ENCODE measurements at places on chromosomes 5 and 9.
A peak's percentile ranks its signal among the peaks of the same experiment; 100 is the strongest.

DNA sequence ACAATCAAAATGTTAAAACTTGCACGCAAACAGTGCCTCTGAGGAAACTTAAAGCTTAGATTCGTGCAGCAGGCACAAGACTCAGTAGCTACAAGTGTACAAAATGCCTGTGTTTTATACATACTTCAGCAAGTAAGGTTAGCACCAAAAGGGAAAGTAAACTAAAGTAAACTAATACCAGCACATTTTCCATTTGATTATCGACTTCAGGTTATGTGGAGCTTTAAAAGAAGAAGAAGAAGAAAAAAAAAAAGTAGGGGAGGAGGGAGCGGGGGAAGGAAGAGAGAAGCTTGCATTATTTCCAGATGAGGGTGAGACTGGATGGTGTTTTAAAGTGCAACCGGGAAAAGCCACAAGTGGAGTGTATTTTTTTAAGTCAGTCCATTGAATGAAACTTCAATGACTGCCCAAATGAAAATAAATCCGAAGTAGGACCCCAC lies 596 bp upstream of the ADAMTS6 start:
- H3K27me3 ChIP-seq: no peaks in the 10 kb centered on the region
- no peak for DNase-seq

- H3K4me3 ChIP-seq: no peak overlapping the region
- H3K4me1 ChIP-seq: no peaks in the 10 kb centered on the region
- no peaks in the 10 kb centered on the region for H3K36me3 ChIP-seq
These were observed 252.5 kb downstream of the FSTL4 start for GRCh38 chr5:133359861-133360260.

DNA sequence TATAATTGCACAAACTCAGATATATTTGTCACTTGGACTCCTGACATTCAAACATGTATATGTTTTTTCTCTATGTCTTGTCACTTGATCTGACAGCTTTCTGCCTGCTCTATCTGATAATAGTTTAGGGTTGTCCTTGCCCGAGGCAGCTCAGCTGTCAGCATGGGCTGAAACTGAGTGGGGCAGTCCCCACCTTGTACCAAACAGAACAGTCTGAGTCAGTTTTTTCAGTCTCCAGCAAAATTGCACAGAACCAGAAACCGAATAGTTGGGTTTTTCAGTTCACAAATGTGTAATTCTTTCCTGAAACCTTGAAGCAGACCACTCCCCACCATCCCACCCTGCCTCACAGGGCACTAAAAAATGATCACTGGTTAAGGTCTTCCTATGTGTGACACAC lies 9.5 kb upstream of the HAND1 start:
- H3K4me3 ChIP-seq: no peak overlapping the region
- DNase-seq: no peak
- H3K36me3 ChIP-seq: no peaks in the 10 kb centered on the region
- peaks cover 78% of the 10 kb centered on the region for H3K27me3 ChIP-seq
- H3K4me1 ChIP-seq: peaks cover 12% of the 10 kb centered on the region

- H3K36me3 ChIP-seq: no peaks in the 10 kb centered on the region
- no peaks in the 10 kb centered on the region for H3K27me3 ChIP-seq
- no peak for DNase-seq
- H3K4me1 ChIP-seq: no peaks in the 10 kb centered on the region
These were observed 155.4 kb upstream of the CLINT1 start for GRCh38 chr5:158014372-158014771.

DNA sequence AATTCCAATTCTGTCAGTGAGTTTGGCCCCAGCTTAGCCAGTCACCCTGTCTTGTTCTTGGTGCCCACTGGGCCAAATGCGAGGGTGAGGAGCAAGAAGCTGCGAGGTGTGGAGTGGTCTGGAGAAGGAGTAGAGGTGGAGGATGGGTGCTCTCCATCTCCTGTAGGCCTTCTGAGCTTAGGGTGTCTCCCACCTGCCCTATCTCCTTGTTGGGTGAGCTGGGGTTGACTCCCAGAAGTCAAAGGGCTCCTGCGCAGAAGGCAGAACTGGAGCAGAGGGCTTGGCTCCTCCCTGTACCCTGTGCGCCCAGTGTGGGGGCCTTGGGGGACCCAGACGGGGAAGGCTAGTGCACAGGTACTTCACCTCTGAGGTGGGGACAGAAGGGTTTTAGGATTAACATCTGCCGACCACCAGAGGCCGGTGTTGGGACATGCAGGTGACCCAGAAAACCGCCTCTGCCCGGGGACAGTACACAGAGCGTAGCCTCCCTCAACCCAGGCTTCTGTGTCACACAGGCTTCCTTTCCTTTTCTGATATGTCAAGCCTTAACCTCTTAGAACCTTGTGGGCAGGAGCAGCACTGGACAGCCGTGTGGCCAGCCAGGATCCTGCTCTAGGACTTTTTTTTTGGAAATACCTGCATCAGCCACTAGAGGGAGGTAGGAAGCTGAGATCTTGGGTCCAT lies 16.9 kb downstream of the IL5 start:
- H3K4me3 ChIP-seq: no peak overlapping the region
- H3K4me1 ChIP-seq: no peaks in the 10 kb centered on the region
- H3K27me3 ChIP-seq: no peaks in the 10 kb centered on the region
- no peak for DNase-seq

- H3K27ac ChIP-seq: no peak overlapping the region
- H3K4me1 ChIP-seq: no peaks in the 10 kb centered on the region
- H3K4me3 ChIP-seq: no peak overlapping the region
These were observed 167.7 kb downstream of the GRIA1 start for GRCh38 chr5:153658149-153658548.

- no peak overlapping the region for H3K27ac ChIP-seq
- no peaks in the 10 kb centered on the region for H3K27me3 ChIP-seq
- peaks cover 7% of the 10 kb centered on the region for H3K4me1 ChIP-seq
- no peak for DNase-seq
- no peak overlapping the region for H3K4me3 ChIP-seq
These were observed 1.5 kb upstream of the DEPDC1B start for GRCh38 chr5:60701321-60701968.

GRCh38 chr5:113163328-113163727 lies 186.7 kb downstream of the DCP2 start:
- no peaks in the 10 kb centered on the region for H3K36me3 ChIP-seq
- H3K4me1 ChIP-seq: peaks cover 4% of the 10 kb centered on the region
- peaks cover 2% of the 10 kb centered on the region for H3K27me3 ChIP-seq
- no peak for DNase-seq

- DNase-seq: no peak
- no peak overlapping the region for H3K27ac ChIP-seq
- no peaks in the 10 kb centered on the region for H3K4me1 ChIP-seq
- H3K36me3 ChIP-seq: no peaks in the 10 kb centered on the region
These were observed 247.4 kb upstream of the RASA1 start for GRCh38 chr5:87020099-87020934.

GRCh38 chr5:111685969-111686368 lies 71.0 kb downstream of the NREP start:
- H3K4me1 ChIP-seq: peaks cover 9% of the 10 kb centered on the region
- H3K4me3 ChIP-seq: no peak overlapping the region
- no peak overlapping the region for H3K27ac ChIP-seq
- no peak for DNase-seq

- H3K36me3 ChIP-seq: no peaks in the 10 kb centered on the region
- no peak overlapping the region for H3K27ac ChIP-seq
- no peaks in the 10 kb centered on the region for H3K27me3 ChIP-seq
- H3K4me3 ChIP-seq: peak overlapping the region; percentile 2
- DNase-seq: peak; percentile 61
- H3K4me1 ChIP-seq: peaks cover 22% of the 10 kb centered on the region
These were observed 95.1 kb downstream of the DAPK1 start for GRCh38 chr9:87592554-87593358.

- H3K27ac ChIP-seq: no peak overlapping the region
- H3K4me3 ChIP-seq: no peak overlapping the region
- H3K4me1 ChIP-seq: no peaks in the 10 kb centered on the region
- H3K36me3 ChIP-seq: peaks cover 4% of the 10 kb centered on the region
- H3K27me3 ChIP-seq: no peaks in the 10 kb centered on the region
These were observed 58.1 kb downstream of the NNT start for GRCh38 chr5:43661102-43661501.

GRCh38 chr9:116202219-116202912 lies 48.8 kb downstream of the PAPPA start:
- H3K36me3 ChIP-seq: no peaks in the 10 kb centered on the region
- no peak overlapping the region for H3K27ac ChIP-seq
- no peak for DNase-seq
- no peak overlapping the region for H3K4me3 ChIP-seq
- no peaks in the 10 kb centered on the region for H3K4me1 ChIP-seq

DNA sequence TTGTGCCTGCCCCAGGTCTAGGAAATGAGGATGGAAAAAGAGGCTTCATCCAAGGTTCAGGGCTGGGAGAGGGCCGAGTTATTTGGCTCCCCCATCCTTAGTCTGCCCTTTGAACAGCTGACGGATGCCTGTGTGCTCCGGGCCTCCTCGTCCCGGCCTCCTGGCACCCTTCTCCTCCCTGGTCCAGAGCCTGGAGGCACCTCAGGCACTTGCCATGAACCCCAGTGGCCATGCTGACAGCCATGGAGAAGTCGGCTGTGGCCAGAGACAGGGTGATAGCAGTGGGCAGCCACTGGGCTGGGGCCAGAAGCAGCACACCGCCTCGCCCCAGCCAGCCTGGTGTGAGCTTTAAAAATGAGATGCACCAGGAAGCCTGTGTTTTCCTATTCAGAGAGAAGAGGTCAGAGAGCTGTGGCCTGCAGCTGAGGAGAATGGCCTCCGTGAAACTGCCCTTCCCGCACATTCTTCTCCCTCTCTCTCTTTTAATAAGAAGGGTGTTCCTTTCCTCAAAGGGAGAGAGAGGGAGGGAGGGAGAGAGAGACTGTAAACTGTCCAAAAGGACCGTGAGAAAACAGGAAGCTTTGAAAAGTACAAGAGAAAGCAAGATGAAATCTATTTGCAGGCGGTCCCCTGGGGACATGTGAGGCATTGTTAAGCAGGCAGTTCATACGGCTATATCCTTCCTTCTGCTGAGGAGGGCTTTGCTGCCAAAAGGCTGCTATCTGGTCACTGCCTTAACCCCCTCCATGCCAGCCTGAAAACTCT lies 55.3 kb downstream of the ZNF366 start:
- no peaks in the 10 kb centered on the region for H3K27me3 ChIP-seq
- no peaks in the 10 kb centered on the region for H3K36me3 ChIP-seq
- peaks cover 31% of the 10 kb centered on the region for H3K4me1 ChIP-seq

GRCh38 chr5:159497221-159497620 lies 166.9 kb upstream of the IL12B start:
- no peaks in the 10 kb centered on the region for H3K36me3 ChIP-seq
- H3K4me1 ChIP-seq: no peaks in the 10 kb centered on the region
- H3K4me3 ChIP-seq: no peak overlapping the region
- DNase-seq: no peak
- H3K27me3 ChIP-seq: no peaks in the 10 kb centered on the region
- no peak overlapping the region for H3K27ac ChIP-seq

GRCh38 chr9:98916660-98917059 lies 27.0 kb upstream of the COL15A1 start:
- peaks cover 5% of the 10 kb centered on the region for H3K4me1 ChIP-seq
- H3K4me3 ChIP-seq: no peak overlapping the region
- H3K36me3 ChIP-seq: no peaks in the 10 kb centered on the region
- H3K27ac ChIP-seq: no peak overlapping the region
- DNase-seq: peak; percentile 79
- H3K27me3 ChIP-seq: no peaks in the 10 kb centered on the region

- H3K27ac ChIP-seq: no peak overlapping the region
- H3K27me3 ChIP-seq: no peaks in the 10 kb centered on the region
- DNase-seq: no peak
- H3K4me3 ChIP-seq: no peak overlapping the region
- H3K36me3 ChIP-seq: no peaks in the 10 kb centered on the region
These were observed 9.1 kb downstream of the FAT2 start for GRCh38 chr5:151581812-151582583.

GRCh38 chr9:38026840-38027527 lies 42.0 kb downstream of the SHB start:
- peaks cover 46% of the 10 kb centered on the region for H3K4me1 ChIP-seq
- H3K27me3 ChIP-seq: no peaks in the 10 kb centered on the region
- no peaks in the 10 kb centered on the region for H3K36me3 ChIP-seq
- no peak overlapping the region for H3K4me3 ChIP-seq
- DNase-seq: no peak

GRCh38 chr5:116076496-116076895 lies 8.3 kb upstream of the COMMD10 start:
- H3K4me1 ChIP-seq: no peaks in the 10 kb centered on the region
- no peak overlapping the region for H3K4me3 ChIP-seq
- no peaks in the 10 kb centered on the region for H3K27me3 ChIP-seq
- DNase-seq: no peak
- H3K36me3 ChIP-seq: no peaks in the 10 kb centered on the region

GRCh38 chr5:36733183-36733582 lies 126.8 kb downstream of the SLC1A3 start:
- H3K27ac ChIP-seq: no peak overlapping the region
- no peak overlapping the region for H3K4me3 ChIP-seq
- no peaks in the 10 kb centered on the region for H3K36me3 ChIP-seq
- peaks cover 3% of the 10 kb centered on the region for H3K27me3 ChIP-seq
- no peak for DNase-seq

Data from psoas muscle (tissue), 8 donors.